ENCODE measurements at places on chromosomes 13 and 19.

GRCh38 chr19:34178274-34178610 is 5.9 kb downstream of the LSM14A start:
- DNase-seq, result no peak

- DNase-seq, result no peak
These were observed 1518.3 kb upstream of the SLC10A2 start for GRCh38 chr13:104584481-104584880.

GRCh38 chr13:50979187-50979586 is 69.6 kb downstream of the RNASEH2B start:
- DNase-seq, result no peak

- DNase-seq, result no peak
These were observed 3.9 kb downstream of the AP1M2 start for GRCh38 chr19:10583036-10583776.

DNA sequence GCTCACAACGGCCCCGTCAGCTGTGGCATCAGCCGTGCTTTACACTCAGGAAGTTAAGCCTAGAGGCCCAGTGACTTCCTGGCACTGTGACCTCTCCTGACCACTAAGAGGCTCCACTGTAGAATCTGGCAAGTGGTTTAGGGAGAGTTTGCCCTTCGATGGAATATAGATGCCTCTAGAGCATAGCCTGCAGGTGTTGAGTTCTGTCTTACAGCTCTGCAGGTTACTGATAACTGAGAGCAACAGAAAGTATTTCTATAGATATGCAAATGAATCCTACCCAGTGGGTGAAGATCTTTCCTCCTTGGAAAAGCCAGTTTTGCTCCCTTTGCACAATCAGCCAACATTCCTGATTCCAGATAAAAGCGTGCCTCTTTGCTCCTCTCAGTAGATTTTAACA is 35.8 kb downstream of the ATP12A start:
- no peak for DNase-seq

DNA sequence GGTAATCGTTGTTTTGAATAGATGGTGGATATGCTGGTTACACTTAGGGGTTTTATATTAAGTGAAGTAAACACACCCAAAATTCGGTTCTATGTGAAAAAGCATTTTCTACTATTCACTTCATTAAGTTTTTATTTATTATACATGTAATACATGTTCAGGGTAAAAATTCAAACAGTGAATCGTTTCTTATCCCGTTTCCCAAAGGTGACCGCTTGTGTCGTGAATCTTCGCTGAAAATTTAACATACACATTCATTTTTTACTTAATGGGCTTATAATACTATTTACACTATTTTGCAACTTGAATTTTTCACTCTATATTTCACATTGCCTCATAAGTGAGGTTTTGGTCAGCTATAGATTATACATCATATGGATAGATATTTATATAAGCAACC is 24.5 kb downstream of the IPO5 start:
- DNase-seq, result no peak

DNA sequence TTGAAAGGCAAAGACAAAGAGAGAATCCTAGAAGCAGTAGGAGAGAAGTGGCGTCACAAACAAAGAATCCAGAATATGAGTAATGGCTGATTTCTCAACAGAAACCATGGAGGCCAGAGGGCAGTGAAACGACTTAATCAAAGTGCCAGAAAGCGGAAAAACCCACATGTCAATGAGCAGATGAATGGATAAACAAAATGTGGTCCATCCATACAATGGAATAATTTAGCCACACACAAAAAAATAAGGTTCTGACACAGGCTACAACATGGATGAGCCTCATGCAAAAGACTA is 52.2 kb upstream of the RANBP3 start:
- DNase-seq, result no peak

Measured in stimulated activated CD4-positive, alpha-beta T cell treated with anti-CD3 and anti-CD28 coated beads, TNF-alpha, amount 100 ng/mL, for 48 hours (primary cell).